Activated gamma-delta T cell treated with anti-CD3 and anti-CD28 coated beads, Interleukin-2, amount 50 U/mL, for 16 hours (primary cell): ENCODE measurements at places on chromosomes 6 and 20.

- DNase-seq, result no peak
Measured at GRCh38 chr20:19770375-19770774, 12.3 kb downstream of the RIN2 start.

DNA sequence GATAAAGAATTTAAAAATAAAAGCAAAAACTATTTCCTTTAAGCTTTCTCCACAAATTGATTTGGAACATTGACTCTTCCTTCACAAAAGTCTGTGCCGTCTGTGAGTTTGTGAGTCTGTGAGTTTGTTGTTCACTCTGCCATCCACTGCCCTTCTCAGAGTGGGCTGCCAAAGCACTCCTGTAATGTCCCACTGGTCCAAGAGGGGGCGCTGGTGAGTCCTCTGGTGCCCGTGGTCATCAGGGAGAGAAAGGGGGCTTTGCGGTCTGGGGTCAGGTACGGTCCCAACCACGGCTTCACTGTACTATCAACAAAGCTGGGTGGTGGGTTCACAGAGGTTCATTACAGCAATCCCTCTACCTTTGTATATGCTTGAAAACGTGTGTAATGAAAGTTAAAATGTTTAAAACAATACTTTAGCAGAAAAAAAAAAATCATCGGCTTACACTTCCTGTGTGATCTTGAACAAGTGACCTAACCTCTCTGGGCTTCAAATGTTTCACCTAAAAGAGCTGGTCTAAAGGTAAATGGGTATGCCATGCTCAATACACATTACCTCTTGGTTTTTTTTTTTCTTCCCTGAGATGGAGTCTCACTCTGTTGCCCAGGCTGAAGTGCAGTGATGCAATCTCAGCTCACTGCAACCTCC lies 5.6 kb upstream of the ANKRD60 start:
- peak; percentile 20 for DNase-seq

DNA sequence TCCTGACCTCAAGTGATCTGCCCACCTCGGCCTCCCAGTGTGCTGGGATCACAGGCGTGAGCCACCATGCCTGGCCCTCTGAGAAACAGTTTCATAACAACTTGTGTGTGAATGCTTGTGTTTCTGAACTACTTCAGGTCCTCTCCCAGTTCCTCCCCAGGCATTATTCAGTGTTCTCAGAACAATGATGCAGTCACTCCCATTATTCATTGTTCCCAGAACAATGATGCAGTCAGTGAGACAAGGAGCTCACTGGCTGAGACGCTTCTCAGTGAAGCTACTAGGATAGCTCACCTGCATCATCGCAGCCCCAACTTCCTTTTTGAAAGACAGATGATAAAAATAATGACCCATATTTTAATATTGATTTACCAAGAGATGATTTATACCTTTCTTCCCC lies 71.5 kb downstream of the NDUFAF5 start:
- no peak for DNase-seq

GRCh38 chr20:58993332-58994248 lies 12.5 kb downstream of the NELFCD start:
- DNase-seq, result no peak

- no peak for DNase-seq
Measured at GRCh38 chr6:52227495-52227894, 16.8 kb downstream of the IL17F start.

GRCh38 chr20:44762466-44763140 lies 16.9 kb downstream of the KCNK15 start:
- no peak for DNase-seq

GRCh38 chr6:32244946-32245398 lies 21.1 kb upstream of the NOTCH4 start:
- peak; percentile 56 for DNase-seq

GRCh38 chr6:64672131-64672530 lies 1034.9 kb downstream of the EYS start:
- no peak for DNase-seq

GRCh38 chr20:50297498-50298376 lies 107.1 kb downstream of the CEBPB start:
- no peak for DNase-seq

DNA sequence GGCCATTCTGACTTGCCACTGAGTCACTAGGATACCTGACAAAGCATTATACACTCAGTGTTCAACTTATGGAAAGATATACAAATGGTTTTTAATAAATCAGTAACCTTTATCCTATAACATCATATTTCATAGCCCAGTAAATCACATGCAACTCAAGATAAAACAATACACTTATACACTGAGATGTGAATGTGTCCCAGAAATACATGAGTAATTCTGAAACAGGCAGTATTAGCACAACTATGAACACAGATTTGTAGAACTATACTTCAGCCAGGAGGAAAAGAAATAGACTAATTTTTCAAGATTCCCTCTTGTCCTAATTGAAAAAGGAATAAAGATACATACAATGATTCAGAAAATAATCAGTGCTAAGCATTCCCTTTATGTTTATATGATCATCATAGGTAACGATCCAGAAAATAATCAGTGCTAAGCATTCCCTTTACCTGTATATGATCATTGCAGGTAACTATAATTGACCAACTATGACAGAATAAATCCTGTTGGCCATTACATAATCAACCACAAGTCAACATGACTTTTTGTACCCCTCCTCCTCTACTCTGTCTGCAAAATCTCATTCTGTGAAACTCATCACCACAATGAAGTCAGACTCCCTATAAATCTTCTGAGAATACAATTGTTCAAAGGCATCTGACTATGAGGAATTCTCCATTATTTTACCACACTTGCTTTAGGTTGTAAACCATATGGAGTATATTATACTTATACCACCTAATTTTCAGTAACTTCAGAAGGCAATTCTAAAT lies 30.3 kb downstream of the HACE1 start:
- DNase-seq, result no peak

- DNase-seq, result no peak
Measured at GRCh38 chr20:31819083-31819784, at the start of gene MYLK2. Gene MYLK2, plus strand, starts transcription at chr20:31819356. Its CDS starts 225 bp downstream, at chr20:31819581.

DNA sequence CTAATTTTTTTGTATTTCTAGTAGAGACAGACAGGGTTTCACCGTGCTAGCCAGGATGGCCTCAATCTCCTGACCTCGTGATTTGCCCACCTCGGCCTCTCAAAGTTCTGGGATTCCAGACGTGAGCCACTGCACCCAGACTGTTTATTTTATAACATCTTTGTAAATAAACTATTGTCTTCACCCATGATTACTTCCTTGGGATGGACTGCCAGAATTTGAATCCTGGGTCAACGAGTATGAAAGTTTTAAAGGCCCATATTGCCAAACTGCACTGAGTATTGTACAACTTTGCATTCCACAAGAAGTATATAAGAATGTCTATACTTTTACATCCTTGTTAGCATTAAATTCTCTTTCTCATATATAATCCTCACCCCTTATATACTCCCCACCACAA lies 38.6 kb downstream of the ZHX3 start:
- DNase-seq, result no peak

- DNase-seq, result no peak
Measured at GRCh38 chr20:19099596-19100545, 112.6 kb upstream of the SLC24A3 start.

DNA sequence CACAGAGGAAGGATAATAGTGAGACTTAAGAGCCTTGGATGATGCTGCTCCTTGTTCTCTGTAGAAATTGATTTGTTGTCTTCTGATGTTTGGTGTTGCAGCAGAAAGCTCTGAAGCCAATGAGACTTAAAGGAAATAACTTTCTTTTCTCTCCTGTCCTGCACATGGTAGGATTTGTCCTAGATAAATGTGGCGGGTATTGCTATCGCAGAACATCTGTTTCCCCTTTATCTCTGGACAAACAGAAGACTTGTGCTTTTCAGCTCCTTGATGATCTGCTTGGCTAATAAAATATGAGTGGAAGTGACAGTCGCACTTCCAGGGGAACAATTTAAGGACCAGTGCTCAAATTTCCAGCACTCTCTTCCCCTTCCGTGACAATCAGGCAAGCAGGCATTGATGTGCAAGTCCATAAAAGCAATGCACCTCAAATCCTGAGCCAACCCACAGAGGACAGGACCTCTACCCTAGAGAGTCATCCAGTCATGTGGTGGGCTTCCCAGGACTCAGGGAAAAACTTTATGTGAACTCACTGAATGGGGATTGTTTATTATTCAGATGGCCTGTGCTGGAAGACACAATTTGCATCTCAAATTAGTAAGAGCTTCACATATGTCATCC lies 9.9 kb upstream of the NCR2 start:
- no peak for DNase-seq

GRCh38 chr20:62793757-62794006 lies 2.6 kb upstream of the MRGBP start:
- DNase-seq, result no peak

DNA sequence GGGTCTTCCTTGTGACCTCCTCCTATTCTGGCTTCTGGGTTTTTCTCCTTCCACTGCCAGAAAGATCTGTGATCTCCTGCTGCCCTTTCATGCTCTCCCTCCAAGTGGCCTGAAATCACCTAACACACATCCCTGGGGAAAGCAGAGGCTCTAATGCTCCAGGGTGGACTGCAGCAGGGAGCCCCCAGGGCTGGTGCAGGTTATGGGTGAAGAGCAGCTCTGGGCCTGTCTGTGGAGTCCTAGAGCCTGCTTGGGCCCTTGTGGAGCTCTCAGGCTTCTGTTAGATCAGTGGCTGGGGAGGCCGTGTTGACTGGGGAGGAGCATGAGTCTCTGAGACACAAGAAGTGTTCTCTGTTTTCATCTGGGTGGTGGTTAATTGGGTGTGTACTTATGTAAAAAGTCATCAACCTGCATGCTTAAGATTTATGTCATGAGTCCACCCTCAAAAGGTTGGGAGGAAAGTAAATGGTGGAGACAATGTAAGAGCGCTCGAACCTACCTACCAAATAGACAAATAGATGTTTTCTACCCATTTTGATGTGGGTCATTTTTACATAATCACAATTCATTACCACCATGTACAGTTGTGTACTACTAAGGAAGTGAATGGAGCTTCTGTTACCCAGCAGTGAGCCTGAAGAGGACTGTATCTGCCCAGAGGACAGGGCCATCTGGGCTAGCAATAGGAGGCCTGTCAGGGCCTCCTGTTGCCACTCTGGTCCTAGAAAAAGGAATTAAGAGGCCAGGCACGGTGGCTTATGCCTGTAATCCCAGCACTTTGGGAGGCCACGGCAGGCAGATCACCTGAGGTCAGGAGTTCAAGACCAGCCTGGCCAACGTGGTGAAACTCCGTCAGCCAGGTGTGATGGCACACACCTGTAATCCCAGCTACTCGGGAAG lies 32.0 kb upstream of the RNF8 start:
- no peak for DNase-seq

GRCh38 chr6:137937834-137938233 lies 70.8 kb downstream of the TNFAIP3 start:
- no peak for DNase-seq

DNA sequence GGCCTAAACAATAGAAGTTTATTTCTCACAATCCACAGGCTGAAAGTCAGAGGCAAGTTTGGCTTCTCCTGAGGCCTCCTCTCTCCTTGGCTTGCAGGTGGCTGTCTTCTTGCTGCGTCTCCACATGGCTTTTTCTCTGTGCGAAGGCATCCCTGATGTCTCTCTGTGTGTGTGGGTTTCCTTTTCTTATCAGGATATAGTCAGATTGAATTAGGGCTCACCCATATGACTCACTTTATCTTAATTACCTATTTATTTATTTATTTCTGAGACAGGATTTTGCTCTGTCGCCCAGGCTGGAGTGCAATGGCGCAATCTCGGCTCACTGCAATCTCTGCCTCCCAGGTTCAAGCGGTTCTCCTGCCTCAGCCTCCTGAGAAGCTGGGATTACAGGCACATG lies 30.7 kb downstream of the LINC00237 start:
- no peak for DNase-seq

DNA sequence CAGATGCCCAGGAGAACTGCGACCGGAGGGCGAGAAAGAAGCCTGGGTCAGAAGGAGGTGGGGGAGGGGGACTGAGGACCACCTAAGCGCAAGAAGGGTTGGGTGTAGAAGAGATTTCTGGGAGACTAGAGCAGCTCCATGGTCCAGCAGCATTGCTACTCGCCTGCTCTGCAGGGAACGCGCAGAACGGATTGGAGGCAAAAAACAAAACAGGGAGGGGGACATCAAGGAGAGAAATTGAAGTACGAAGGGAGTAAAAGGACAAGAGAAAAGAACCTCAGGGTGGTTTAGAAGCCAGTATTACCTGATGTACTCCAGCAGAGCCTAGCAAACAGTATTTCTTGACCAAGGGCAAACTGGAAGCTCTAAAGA lies 537 bp upstream of the GABBR1 start:
- no peak for DNase-seq

- DNase-seq, result no peak
Measured at GRCh38 chr6:96186516-96187195, 170.9 kb downstream of the FUT9 start.

DNA sequence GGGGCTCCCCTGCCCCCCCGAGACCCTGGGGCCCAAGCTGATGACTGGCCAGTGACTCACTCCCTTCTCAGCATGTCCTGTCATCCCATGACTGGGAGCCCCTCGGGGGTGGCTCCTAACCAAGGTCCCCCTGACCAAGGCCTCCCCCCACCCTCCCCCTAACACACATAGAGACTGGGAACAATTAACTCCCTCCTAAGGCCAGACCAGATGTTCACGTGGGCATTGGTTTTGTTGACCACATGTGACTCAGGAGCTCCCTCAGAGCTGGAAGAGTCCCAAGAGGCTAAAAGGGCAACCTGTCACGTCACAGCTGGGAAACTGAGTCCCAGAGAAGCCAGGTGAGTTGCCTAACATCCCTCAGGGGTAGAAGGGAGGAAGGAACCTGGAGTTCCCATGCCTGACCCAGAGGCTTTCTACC lies 10.6 kb upstream of the CCN5 start:
- no peak for DNase-seq

- no peak for DNase-seq
Measured at GRCh38 chr6:63290492-63291058, 29.2 kb downstream of the LGSN start.

DNA sequence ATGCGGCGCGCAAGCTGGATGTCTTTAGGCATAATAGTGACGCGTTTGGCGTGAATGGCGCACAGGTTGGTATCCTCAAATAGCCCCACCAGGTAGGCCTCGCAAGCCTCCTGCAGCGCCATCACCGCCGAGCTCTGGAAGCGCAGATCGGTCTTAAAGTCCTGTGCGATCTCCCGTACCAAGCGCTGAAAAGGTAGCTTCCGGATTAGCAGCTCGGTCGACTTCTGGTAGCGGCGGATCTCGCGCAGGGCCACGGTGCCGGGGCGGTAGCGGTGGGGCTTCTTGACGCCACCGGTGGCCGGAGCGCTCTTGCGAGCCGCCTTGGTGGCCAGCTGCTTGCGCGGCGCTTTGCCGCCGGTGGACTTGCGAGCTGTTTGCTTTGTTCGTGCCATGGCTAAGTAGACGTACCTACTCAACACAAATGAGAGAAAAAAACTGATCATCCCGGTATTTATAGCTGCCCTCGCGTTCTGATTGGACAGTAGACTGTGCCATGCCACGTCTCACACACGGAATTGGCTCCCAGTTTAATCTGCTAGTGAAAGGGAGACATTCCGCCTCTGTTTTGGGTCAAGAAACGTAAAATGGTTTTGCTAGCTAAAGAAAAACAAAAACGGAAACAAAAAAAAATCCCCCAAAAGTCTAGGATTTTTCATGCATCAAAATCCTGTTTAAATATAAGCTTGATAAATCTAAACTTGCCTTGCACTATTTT lies 40.1 kb downstream of the OR2B2 start:
- peak; percentile 74 for DNase-seq

GRCh38 chr6:152897807-152898399 lies 84.9 kb downstream of the FBXO5 start:
- peak; percentile 22 for DNase-seq

GRCh38 chr6:7939184-7939863 lies 28.7 kb upstream of the TXNDC5 start:
- DNase-seq, result no peak
